Stimulated activated CD8-positive, alpha-beta memory T cell treated with anti-CD3 and anti-CD28 coated beads, Interleukin-12 subunit alpha, Interleukin-12 subunit beta, amount 100 ng/mL, for 1 hour (primary cell): ENCODE measurements at places on chromosomes 3 and 15.

DNA sequence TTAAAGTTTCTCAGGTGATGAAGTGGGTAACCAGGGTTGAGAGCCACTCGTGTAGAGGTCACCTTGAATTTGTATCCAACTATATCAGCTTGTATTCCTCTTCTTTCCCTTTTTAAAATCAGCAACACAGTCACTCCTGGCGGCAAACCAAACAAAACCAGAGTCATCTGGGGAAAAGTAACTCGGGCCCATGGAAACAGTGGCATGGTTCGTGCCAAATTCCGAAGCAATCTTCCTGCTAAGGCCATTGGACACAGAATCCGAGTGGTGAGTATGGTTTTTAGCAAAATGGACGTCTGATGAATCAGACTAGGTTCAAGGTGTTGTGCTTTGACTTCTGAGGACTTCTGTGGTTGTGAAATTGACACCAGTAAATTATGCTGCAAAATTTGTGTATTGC is 3.9 kb downstream of the RPL35A start:
- DNase-seq = no peak

- DNase-seq = no peak
These were observed 249.0 kb downstream of the AGBL1 start for GRCh38 chr15:86328658-86329057.

- DNase-seq = no peak
These were observed 137.4 kb upstream of the UMPS start for GRCh38 chr3:124592658-124593441.

GRCh38 chr15:63384906-63385305 is 3.3 kb upstream of the CA12 start:
- DNase-seq = no peak

DNA sequence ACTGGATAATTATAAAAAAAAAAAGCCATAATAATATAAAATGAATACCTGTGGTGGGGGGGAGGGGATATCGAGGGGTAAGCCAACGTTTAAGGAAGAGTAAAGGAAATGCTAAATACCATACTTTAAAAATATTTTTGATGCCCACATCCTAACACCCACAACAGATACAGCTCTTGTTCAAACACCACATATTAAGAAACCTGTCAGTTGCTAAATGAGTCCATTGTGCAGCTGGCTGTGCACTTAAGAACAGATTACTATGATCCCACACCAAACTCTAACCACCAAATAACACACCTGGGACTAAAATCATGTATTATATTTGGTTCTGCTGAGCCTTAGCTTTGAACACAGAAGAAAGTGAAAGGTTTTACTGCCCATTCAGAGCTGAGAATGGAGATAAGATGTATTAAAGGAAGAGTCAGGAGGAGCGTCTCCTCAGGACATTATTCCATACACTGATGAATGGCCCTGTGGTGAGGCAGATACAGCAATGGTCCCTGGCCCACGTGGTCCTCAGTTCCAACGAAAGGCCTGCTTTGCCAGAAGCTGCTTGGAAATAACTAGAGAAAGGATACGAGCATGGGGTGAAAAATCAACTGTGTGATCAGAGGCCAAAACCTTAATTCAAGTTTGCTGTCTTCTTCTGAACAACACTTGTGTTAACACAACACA is 515.4 kb downstream of the FOXP1 start:
- DNase-seq = no peak

GRCh38 chr3:39977058-39977794 is 167.8 kb downstream of the MYRIP start:
- DNase-seq = no peak

- no peak for DNase-seq
These were observed 771.2 kb upstream of the ARRDC4 start for GRCh38 chr15:97189162-97189780.
